ENCODE measurements at places on chromosomes 5 and 9.

GRCh38 chr9:97039514-97039860 lies 545 bp upstream of the CTSV start:
- DNase-seq = no peak

DNA sequence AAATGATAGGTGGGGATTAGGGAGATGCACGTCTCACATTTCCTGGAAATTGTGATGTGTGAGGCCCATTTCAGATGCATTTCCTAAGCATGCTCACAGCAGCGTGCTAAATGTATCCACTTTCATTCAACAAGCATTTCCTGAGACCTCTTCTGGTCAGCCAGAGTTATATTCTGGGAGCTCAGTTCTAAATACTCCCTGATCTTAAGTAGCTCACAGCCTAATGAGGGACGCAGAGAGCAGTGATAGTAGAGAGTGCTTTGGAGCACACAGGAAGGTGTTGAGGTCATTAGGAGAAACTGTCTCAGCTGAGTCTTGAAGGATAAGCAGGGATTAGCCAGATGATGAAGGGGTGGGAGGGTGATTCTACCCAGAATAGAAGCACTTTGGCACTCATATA lies 46.2 kb upstream of the FSD1L start:
- DNase-seq = no peak

GRCh38 chr5:54769072-54769471 lies 216.3 kb downstream of the ESM1 start:
- no peak for DNase-seq

GRCh38 chr9:21331676-21332402 lies 3.4 kb downstream of the KLHL9 start:
- no peak for DNase-seq

GRCh38 chr5:12016159-12016746 lies 112.0 kb upstream of the CTNND2 start:
- DNase-seq = no peak

DNA sequence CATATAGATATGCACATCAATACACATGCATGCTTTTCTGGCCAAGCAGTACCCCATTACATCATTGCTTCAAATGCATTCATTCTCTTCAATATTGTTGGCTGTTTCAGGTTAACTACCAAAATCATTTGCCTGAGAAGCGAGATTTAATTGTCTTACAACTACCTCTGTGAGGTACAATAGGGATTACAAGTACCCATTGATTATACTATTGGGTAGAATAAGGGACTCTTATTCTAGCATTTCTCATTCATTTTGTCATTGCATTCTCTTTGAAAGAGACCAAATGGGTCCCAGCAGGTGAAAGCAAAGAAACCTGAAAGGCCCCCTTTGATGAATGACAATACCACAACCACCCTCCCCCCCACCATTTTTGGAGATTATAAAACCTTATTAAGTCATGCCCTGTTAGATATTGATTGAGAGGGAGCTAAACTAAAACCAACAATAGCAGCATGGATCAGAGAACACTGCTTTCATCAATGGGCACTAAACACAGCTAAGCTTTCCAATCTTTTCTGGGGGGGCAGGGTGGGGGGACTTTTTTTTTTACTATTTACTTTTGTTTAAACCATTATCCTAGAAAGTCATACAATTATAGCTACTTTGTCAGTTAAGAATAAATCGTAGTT lies 375.0 kb upstream of the CCNH start:
- no peak for DNase-seq

DNA sequence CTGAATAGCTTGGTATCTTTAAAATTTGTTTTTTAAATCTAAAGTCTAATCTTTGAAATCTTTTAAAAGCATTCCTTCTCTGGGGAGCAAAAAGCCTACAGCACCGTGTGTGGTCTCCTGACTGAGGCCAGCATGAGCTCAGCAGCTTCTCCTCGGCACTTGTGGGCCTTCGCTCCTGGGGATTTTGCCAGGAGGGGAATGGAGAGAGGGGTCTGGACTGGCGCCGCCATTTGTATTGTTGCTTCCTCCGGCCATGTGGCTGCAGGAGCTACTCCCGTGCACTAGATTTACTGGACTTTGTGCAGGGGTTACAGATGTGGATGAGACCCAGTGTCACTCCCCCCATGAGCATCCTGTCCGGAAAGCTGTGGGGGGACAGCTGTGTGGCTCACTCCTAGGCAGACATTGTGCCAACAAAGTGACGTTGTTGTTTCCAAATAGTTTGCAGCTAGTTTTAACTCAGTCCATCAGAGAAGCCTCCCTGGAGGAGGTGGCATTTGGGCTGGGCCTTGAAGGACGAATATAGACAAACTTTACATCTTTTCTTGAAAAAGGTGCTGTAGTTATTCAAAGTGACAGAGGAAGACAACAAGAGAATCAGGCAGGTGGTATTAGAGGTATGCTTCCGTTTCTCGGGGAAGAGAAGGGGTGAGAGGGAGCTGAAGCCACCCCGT lies 6.6 kb downstream of the OLFM1 start:
- no peak for DNase-seq

GRCh38 chr9:75274781-75275180 lies 186.5 kb downstream of the OSTF1 start:
- DNase-seq = no peak

- DNase-seq = no peak
Measured at GRCh38 chr5:68396722-68397121, 181.2 kb downstream of the PIK3R1 start.

DNA sequence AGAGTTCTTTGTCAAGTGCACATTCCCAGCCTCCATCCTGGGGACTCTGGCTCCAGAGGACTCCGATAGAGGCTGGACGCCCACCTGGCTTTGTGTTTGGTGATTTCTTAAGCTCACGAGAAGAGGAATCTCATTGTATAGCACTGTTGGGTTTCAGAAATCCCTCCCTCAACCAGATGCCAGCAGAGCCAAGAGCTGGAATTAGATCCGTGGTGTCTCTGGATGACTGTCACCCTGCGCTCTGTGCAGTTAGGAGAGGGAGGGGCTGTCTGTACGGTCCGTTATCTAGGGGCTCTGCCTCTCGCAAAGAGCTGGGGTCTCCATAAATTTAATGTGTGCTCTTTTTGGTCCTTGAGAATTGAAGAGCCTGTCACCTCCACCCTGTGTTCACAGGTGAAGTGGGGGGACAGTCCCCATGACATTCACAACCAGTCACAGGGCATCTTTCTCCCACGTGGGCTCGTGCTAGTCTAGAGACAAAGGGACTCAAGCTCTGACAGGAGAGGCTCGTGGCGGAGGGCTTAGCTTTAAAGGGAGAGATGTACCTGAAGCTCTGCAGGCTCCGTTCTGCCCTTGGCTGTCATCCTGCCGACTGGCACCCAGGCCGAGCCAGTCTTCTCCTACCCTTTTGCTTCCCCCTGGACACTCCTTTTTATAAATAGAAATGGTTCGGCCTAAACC lies 41.4 kb downstream of the FAM78A start:
- DNase-seq = no peak

DNA sequence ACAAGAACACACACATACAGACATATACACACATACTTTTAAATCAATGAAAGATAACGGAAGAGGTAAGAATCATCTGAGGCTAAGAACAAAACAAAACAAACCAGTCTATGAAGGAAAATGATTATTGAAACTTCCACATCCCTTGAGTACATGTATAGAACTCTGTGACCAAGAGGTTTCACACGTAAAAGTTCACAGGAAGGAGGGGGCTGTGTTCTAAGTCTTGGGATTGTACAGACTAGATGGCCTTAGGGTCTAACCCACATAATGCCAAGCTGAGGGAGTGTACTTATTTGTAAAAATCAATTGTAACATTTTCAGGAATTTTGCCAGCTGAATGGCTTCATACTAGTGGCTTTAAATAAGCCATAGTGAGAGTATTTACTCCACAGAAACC lies 144.4 kb upstream of the IFNE start:
- DNase-seq = no peak

DNA sequence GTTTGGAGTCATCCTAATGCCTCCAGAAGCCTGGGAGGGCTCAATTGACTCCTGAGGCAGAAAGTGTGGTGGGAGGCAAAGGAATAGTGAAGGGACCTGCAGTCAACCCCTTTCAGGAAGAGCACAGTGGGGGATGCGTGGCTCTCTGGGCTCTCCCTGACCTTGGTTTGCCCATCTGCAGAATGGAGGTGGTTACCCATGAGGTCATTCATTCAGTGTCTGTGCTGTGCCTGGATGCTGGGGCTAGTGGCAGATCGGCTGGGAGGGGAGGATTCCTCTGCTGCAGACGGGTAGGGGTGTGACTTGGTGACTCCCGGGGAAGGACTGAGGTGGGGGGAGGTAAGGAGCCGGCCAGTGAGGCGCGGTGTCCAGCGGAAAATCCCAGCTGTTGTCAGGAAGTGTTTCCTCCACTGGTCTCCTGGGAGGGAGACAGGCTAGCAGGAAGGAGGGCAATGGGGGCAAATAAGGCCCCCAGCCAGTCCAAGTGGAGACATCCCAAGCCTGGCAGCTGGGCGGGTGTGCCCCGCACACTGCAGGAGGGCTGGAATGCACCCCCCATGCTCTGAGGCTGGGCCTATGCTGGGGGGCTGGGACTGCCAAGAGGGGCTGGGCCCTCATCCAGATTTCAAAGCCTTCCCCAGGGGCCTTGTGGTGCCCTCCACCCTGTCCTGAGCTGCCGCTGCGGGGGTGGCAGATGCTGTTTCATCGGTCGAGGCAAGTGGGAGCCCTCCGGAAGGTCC lies 10.9 kb downstream of the CXXC5 start:
- no peak for DNase-seq

GRCh38 chr9:121622387-121623203 lies 28.8 kb upstream of the DAB2IP start:
- DNase-seq = no peak

DNA sequence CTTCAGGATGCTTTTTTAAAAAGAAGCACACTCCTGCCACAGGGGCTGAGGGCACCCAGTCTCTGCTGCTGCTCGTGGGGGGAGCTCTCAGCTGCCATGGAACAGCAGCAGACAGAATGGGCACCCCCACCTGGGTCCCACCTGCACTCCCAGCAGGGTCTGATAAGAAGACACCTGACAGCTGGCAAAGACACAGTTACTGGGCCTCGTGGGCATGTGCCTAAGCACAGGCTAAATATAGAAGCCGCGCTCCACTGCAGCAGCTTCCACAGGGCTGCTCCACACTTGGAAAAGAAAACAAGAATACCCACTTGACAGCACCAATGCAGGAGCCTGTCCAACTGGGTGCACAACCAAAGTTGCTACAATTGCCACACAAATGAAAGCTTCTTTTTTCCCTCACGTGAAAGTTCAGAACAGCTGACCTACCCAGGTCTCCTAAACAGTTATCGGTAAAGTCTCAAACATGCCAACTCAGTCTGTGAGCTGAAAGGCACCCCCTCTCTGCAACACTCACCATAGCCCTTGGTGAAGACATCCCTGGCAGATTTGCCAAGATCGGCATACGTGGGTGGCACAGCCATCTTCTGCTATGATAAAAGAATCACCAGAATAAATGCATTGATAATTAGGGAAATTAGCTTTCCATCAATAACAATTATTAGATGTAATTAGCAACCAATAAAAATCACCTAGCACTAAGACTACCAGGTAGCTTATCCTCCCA lies 12.2 kb downstream of the VDAC1 start:
- DNase-seq = no peak

DNA sequence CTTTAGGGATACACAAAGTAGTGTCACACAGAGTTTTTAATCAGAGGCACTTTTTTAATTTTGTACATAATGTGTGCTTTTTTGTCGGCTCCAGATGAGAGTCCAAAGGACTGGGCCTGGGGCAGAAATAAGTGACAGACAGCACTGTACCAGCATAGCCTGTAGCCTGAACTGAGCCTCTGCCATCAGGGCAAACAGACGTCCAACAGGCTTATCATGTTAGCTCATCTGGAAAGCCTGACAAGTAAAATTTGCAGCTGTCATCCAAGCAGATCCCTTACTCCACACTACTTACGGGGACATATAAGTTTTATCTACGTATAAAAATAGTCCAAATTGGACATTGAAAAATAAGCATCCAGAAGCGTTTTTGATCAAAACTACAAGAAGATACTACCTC lies 233.1 kb upstream of the GAS1 start:
- no peak for DNase-seq

DNA sequence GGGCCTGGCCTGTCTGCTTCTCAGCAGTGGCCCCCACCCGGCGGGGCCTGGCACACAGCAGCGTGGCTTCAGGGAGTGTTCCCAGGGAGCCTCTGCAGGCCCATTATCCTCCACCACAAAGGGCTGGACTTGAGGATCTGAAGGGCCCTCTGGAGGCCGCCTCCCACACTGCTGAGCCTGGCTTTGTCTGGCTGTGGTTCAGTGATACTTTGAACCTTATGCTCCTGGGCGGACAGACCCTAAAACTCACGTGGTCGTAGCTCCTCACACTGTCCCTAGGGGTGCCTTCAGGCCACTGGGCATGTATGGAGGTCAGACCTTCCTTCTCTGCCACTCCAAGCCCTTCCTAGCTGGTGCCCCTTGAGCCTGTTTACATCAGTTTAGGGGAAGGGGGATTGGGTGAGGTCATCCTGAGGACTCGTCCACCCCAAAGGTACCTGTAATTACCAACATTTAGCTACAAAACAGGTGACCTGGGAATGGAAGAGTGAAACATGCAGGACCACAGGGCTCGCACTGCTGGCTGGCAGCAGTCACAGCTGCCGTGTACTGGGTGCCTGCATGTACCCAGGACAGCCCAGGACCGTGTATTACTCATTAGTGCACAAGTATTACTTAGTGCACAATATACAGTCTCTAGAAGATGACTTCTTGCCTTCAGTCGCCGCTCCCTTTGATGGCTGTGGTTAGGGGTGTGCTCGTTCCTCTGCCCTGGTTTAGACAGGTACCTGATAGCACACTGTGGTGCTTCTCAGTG lies 8.5 kb downstream of the GRHPR start:
- no peak for DNase-seq

- DNase-seq = peak; percentile 66
Measured at GRCh38 chr5:39714036-39714698, 289.4 kb upstream of the DAB2 start.

- no peak for DNase-seq
Measured at GRCh38 chr5:4703931-4704458, 436.1 kb upstream of the ADAMTS16 start.

GRCh38 chr5:131229623-131230022 lies 34.2 kb upstream of the CDC42SE2 start:
- DNase-seq = no peak

- no peak for DNase-seq
Measured at GRCh38 chr5:113063927-113064326, 87.3 kb downstream of the DCP2 start.

DNA sequence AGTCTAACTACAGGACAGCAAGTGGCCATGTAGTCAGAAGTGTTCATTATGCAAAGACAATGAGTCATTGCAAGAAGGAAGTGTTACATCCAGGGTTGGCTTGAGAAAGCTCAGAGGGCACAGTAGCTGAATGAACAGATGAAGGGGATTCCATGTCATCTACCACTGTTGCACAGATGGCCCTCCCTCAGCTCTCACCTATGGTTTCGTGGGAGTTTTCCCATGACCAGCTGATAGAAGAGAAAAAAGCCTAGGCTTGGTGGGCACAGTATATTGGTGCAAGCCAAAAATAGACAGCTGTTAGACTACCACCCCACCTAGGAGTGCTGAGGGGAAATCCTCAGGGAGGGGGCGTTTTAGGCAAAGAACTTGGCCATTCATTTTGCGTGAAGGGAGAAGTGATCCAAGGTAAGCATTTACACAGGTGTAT lies 217.0 kb downstream of the DMRT2 start:
- no peak for DNase-seq
